Endothelial cell of umbilical vein (primary cell): ENCODE measurements at places on chromosomes 1 and 21. TPM values are rescaled to one million over a fixed set of nuclear protein-coding genes. Genes with fewer than 3 reads are reported as not detected.
A peak's percentile ranks its signal among the peaks of the same experiment; 100 is the strongest.

The TINAGL1 gene
- 298 and 312 TPM in 2 replicates for total RNA-seq

The TEDDM1 gene
- not detected in 2 replicates for total RNA-seq

The PADI2 gene
- total RNA-seq = not detected in 2 replicates

The KCNK1 gene
- 1.0 and 2.8 TPM in 2 replicates for total RNA-seq

The ADAM15 gene
- 268 and 299 TPM in 2 replicates for total RNA-seq

The PLXNA2 gene
- 229 and 302 TPM in 2 replicates for total RNA-seq

The PIK3R3 gene
- 14.3 and 14.6 TPM in 2 replicates for total RNA-seq

The SMIM11 gene
- 1.5 and 2.9 TPM in 2 replicates for total RNA-seq

The UQCRHL gene
- total RNA-seq = 1.4 and 1.8 TPM in 2 replicates

The ACTL8 gene
- not detected in 2 replicates for total RNA-seq

The PCBP3 gene
- 0.39 and 1.1 TPM in 2 replicates for total RNA-seq

The SHISA4 gene
- total RNA-seq = 21.2 and 25.6 TPM in 2 replicates

DNA sequence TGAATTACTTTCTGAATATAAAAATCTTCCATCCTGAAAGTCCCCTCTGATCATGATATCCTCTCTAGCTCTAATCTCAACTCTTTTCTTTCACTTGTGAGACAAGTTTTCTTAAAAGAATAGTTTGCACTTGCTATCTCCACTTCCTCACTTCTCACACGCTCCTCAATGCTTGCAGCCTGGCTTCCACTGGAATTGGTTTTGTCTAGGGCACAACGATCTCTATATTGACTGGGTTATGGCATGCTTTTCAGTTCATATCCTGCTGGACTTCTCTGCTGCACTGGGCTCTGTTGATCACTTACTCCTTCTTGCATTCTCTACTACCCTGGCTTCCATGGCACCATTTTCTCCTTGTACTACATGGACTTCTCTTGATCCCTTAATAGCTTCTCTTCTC, 474 bp downstream of the FCRLA start:
- no peak for DNase-seq

DNA sequence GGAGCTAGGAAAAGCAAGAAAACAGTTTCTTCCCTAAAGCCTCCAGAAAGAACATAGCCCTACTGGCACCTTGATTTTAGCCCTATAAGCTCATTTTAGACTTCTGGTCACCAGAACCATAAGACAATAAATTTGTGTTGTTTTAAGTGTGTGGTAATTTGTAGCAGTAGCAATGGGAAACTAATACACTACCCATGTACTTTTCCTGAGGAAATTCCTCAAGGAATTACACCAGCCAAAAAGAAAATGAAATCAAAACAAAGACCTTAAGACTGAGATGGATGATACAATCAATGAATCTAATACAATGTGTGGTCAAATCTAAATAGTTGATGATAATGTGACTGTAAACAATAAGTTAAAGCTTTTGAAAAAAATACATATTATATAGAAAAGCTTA, 11.8 kb downstream of the VAMP4 start:
- peak; percentile 45 for DNase-seq

- no peak for DNase-seq
These were observed 6.5 kb downstream of the RD3 start for GRCh38 chr1:211485480-211485857.

GRCh38 chr1:156839426-156840109, 19.3 kb downstream of the INSRR start:
- no peak for DNase-seq

GRCh38 chr21:45637883-45638282, 5.6 kb upstream of the PCBP3 start:
- DNase-seq = no peak

- peak; percentile 77 for DNase-seq
These were observed 18.6 kb downstream of the CDC42BPA start for GRCh38 chr1:227299688-227300087.

DNA sequence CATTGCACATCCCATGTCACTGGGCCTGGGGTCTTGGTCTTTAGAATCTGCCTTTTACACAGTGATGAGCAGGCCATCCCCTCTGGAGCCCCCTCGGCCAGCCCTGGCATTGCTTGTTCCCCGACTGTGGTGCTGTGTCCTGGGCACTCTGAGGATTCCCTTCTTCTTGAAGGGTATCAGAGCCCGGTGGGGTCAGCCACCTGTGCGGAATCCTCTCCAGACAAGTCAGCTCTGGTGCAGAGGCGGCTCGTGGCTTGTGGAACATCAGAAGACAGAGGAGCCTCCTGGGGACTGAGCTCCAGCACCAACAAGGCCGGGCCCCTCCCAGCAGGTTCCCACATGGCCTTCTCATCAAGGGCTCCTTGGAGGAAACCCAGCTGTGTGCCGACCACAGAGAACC, 57.9 kb upstream of the AJAP1 start:
- DNase-seq = no peak

GRCh38 chr1:68320349-68320748, 88.0 kb upstream of the WLS start:
- DNase-seq = no peak

DNA sequence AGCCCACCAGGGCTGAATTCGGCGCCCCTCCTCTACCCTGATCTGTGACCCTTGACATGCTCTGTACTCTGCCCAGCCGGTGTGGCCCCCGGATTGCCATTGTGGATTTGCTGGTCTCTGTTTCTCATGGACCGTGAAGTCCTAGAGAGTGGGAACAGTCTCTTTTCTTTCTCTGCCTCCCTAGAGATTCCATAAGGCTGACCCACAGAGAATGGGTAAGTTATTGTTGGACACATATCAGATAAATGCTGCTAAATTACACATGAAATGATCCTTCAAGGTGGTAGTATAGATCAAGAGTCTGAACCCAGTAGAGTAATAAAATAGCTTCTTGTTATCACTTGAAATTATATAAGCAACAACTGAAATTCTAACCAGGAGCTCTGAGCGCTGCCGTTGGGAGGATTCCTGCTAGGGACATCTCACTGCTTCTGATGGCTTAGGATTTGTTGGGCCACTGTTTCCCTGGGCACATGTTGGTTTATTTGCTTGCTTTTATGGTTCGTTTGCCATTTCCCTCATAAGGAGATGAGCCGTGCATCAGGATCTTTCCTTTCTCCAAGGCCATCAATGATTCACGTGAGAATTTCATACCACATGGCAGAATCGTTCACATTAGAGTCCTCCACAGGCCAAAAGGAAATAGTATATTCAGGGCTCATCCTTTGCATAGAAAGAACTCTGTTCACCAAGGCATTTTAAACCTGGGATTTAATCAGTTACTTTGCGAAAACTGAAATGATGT, 111.9 kb downstream of the ZBTB18 start:
- DNase-seq = peak; percentile 37

DNA sequence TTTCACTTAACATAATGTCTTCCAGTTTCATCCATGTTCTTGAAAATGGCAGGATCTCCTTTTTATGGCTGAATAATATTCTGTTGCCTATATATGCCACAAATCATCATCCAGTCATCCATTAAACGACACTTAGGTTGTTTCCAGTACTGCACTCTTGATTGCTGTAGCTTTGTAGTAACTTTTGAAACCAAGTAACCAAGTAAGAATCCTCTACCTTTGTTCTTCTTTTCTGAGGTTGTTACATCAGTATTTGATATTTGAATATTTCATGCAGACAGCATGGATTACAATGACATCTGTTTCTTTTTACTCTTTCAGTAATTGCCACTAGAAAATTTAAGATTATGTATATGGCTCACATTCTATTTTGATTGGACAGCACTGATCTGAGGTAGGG, 22.1 kb upstream of the PRDM2 start:
- DNase-seq = no peak

DNA sequence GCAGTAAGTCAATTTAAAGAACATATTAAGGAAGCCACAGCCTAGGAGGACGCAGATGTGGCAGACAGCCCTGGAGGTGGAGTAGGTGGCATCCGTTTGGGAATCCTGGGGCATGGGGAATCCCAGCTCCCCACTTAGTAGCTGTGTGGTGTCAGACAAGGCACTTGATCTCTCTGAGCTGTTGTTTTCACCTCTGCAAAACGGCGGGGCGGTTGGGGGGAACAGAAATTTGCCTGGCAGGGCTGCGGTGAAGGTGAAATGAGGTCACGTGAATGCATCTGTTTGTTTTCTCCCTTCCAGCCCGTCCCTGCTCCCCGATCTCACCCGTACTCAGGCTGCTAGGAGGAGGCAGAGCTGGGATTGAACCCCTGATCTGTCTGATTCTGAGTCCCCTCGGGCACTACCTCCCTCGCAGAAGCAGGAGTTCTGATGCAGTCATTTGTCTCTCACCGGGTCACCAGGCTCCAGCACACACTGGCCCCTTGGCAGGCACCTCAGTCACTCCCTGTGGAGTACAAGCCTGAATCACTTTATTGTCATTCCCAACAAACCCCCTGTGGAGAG, 2.2 kb upstream of the LAPTM5 start:
- DNase-seq = no peak

DNA sequence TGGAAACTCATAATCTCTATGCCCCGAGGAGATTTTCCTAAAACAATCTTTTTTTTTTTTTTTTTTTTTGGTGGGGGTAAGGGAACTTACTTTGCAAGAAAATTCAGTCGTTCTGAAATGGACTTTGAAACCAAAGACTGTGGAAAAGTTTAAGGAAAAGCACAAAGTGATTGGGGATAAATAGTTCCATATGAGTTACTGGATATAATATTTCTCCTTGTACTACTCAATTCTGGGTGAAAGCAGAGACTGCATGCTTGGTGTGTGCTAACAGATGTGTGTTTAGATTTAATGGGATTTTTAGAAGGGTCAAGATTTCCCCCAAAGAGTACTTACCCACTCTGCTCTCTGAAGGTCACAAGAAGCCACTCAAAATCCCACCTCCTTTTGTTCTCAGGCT, 204.9 kb upstream of the USP24 start:
- no peak for DNase-seq

GRCh38 chr21:16794950-16795349, 717.9 kb upstream of the CXADR start:
- DNase-seq = peak; percentile 77

- no peak for DNase-seq
These were observed 33.3 kb downstream of the PLEKHO1 start for GRCh38 chr1:150183061-150183460.

DNA sequence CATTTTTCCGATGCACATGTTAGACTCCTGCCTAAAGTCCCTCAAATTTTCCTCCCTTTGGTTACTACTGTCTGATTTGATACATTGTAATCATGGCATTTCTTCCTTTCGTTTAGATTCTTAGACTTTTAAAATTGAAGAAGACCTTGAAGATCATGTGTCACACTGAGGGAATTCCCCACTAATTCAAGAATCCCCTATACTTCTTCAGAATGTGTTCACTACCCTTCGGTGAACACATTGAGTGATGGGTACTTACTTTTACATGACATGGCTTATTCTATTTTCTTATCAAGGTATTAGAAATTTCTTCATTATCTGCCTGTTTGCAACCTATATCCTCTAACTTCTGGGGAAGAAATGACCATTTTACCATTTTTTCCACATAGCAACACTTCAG, 85.9 kb downstream of the LHX8 start:
- no peak for DNase-seq

- DNase-seq = no peak
These were observed 54.1 kb downstream of the B3GALT5 start for GRCh38 chr21:39666681-39667315.

DNA sequence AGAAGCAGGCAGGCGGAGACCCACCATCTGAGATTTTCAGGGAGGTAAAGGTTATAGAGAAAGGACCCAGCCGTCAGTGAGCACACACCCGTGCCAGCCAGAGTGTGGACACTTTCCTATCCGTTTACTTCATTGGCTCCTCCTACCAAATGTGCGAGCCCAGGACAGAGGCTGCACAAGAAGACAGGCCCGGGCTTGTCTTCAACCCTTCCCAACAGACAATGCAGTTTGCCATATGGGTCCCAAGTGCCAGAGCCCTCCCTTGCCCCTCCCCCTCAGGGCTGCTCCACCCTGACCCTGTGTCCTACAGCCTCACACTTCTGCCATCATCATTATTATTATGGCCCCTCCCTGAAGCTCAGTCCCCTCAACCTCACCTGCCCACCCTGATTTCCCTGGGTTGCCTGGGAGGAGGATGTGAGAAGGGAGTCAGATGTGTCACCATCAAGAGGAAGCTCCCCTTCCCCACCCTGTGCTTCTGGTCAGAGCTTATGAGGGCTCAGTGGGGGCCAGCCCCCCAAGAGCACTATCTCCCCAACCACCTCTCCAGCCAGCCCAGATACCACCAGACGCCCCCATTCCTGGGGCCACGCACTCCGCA, 9.4 kb downstream of the LAPTM5 start:
- DNase-seq = no peak

DNA sequence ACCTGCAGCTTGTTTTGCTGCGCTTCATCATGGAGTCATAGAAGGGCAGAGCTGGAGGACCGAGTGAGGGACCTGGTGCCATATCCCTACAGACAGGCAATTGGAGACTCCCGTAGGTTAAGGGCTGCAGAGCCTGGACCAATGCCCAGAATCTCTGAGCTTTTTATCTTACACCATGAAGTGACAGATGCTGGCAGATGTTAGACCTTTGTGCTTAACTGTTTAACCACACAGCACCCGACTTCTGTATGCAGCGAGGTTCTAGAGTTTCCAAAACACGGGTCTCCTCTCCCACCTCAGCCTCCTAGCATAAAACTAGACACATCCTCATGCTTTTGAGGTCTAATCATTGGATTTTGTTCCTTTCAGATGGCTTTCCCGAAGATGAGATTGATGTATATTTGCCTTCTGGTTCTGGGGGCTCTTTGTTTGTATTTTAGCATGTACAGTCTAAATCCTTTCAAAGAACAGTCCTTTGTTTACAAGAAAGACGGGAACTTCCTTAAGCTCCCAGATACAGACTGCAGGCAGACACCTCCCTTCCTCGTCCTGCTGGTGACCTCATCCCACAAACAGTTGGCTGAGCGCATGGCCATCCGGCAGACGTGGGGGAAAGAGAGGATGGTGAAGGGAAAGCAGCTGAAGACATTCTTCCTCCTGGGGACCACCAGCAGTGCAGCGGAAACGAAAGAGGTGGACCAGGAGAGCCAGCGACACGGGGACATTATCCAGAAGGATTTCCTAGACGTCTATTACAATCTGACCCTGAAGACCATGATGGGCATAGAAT, 47.6 kb downstream of the B3GALT5 start:
- peak; percentile 43 for DNase-seq

DNA sequence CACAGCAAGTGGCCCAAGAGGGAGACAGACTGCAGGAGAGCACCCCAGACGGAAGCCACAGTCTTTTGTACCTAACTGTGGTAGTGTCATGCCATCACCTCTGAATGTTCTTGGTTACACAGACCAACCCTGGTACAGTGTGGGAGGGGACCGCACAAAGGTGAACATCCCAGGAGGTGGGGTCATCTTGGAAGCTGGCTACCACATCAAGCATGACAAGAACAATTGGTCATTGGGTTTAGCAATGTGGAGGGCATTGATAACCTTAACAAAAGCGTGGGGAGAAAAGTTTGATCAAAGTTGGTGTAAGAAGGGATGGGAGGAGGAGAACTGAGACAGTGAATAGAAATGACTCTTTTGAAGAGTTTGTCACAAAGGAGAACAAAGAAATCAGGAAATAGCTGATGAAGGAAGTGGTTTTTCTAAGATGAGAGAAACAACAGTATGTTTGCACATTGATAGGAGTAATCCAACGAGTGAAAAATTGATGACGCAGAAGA, 87.1 kb upstream of the CACNA1E start:
- DNase-seq = no peak

GRCh38 chr1:20684050-20684620, 23.0 kb upstream of the DDOST start:
- DNase-seq = no peak
